ENCODE measurements at places on chromosomes 2 and 18. TPM values are rescaled to one million over a fixed set of nuclear protein-coding genes. Genes with fewer than 3 reads are reported as not detected.

- DNase-seq = peak; percentile 56
These were observed 31.3 kb downstream of the CNGA3 start for GRCh38 chr2:98377544-98377943.

DNA sequence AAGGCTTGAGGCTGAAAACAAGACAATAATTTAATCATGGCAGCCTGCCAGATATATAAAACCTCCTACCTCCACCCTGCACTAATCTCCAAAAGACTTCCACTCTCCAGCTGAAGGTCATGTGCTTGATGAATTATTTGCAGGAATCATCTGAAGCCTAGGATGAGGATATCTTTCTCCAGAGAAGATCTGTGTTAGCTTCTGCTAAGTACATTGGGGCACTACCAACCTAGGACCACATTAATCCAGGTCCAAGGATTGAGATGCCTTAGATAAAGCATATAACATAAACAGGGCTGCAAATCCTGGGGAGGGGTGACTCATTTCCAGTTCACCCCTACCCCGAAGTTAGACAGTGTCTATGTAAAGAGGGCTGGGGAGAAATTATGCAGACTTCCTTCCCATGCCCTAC is 80.5 kb upstream of the FRZB start:
- no peak for DNase-seq

- no peak for DNase-seq
These were observed 9.8 kb upstream of the INO80D start for GRCh38 chr2:206095536-206096332.

DNA sequence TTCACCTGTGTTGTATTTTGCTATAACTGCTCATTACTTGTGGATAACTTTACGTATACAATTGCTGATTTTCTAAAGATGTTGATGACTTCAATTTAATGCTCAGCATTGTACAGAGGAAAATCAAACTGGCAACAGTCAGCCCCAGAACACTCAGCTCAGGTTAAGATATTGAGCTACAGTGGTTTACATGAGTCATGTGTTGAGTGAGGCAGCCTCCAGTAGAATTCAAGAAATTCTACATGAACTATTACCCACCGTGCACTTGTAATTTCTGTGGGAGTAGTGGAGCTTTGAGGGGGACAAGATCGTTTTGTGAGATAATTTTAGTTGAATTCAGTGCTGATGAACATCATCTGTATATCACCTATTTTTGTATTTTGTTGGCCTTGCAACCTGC is 292.3 kb downstream of the ALPK2 start:
- no peak for DNase-seq

- DNase-seq = no peak
These were observed 259.3 kb downstream of the PTGR3 start for GRCh38 chr18:74949611-74950010.

Gene C1QL2
- total RNA-seq = 0.65 TPM

GRCh38 chr2:167855211-167855610 is 392.2 kb downstream of the STK39 start:
- no peak for DNase-seq

Gene IL1RN
- 178 TPM for total RNA-seq

Gene MYO1B
- 53.0 TPM for total RNA-seq

Gene AQP4
- 3.3 TPM for total RNA-seq

GRCh38 chr18:33584548-33585430 is 6.8 kb downstream of the ASXL3 start:
- DNase-seq = no peak

Gene SDC1
- 825 TPM for total RNA-seq

- no peak for DNase-seq
These were observed 566.4 kb downstream of the ZEB2 start for GRCh38 chr2:143953451-143954030.

DNA sequence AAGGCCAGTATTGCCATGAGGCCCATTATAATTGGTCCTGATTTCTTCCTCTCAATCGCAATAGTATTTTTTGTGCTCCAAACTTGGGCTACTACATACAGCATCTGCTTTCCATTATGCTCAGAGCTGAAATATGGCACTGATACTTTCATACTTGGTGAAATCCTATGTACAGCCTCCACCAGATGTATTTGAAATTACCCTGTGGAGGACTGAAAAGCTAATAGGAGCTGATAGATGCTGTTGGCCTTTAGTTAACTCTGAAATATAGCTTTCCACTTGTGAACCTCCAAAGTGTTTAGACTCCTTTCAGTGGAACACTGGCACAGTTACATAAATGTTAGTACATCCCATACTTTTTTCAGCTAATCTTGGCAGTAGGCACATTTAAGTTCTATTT is 205.7 kb downstream of the NEDD4L start:
- no peak for DNase-seq

Gene G6PC2
- not detected for total RNA-seq

- no peak for DNase-seq
These were observed 30.2 kb downstream of the MTA3 start for GRCh38 chr2:42598656-42599055.
